ENCODE measurements at places on chromosomes 12 and 14.

DNA sequence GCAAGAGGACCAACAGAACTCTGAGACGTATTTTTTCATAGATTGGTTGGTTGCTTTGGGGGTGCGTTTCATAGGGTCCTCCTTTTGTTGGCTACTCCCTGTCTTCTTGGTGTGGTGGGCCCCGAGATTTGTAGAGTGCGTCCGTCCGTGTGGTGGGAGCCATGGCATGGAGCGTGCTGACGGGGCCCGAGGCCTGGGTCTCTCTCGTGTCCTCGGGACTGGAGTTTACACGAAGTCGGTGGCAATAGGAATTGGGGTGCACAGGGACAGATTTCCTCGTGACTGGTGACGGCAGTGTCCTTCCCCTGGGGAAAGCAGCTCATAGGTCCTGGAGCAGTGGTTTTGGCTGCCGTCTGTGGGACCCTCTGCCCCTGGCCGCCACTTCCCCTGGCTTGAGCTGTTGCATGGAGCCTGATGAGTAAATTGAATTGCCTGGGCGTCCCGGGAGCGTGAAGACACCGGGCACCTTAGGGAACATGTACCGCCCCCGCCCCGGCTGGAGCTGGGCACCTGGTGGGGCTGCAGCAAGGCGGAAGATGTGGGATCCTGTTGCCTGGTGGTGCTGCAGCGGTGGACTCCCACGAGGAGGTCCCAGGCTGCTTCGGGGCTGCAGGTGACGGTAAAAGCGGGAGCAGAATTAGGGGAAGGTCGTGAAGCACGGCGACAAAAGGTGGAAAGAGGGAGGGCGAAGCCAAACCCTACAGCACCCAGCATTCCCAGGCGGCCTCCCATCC is 153.7 kb upstream of the ALG10B start:
- DNase-seq: no peak

- no peak for DNase-seq
Measured at GRCh38 chr12:118822512-118822911, 158.8 kb upstream of the SRRM4 start.

DNA sequence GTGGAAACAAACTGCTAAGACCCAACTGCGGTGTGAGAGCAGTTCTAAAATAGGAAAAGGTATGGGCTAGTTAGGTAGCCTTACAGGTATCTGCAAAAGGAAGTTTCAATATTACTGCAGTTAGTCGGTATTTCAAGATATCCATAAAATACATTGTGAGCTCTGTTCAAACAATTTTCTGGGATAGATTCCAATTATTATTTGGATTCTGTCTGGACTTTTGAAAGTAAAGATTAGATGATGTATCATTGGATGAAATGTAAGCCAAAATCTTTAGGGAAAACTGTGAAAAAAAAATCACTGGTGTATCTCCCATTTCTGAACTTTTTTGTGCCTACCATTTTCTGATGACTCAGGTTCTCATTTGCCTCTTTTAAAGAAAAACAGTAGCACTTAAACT is 621.6 kb downstream of the CCER1 start:
- no peak for DNase-seq

DNA sequence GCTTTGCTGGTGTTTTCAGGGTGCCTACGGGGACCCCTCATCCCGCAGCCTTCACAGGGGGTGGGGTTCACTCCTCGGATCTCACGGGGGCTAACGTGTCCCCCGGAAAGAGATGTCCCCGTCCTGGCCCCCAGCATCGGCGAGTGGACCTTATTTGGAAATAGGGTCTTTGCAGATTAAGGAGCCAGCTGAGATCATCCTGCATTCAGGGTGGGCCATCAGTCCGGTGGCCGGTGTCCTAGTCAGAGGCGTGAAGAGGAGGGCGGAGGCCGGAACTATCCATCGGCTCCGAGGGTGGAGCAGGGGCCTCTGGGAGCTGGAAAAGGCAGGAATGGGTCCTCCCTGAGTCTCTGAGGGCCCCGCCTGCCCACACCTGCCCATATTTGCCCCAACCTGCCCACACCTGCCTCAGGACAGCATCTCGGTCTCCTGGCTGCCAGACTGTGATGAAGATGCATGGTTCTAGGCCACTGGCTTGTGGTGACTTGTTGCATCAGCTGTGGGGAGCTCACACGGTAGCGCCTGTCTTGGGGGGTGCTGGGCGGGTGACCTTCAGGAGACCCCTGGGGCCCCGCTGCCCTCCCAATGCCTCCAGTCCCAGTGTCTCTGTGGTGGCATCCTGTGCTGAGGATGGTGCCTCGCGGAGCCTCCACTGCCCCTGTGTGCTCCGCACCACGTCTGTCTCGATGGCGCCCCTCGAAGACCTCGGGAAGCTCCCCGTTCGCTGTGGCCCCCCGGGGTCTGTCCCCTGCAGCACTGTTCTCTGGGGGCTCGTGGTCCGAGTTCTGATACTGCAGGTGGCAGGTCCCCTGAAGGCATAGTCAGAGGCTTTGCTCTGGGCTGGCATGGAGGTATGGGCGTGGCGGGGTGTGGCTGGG is 14.7 kb downstream of the NOC4L start:
- no peak for DNase-seq

GRCh38 chr12:1287446-1287975 is 296.5 kb downstream of the ERC1 start:
- no peak for DNase-seq

- DNase-seq: no peak
Measured at GRCh38 chr14:63692310-63693020, 35.4 kb downstream of the SGPP1 start.

DNA sequence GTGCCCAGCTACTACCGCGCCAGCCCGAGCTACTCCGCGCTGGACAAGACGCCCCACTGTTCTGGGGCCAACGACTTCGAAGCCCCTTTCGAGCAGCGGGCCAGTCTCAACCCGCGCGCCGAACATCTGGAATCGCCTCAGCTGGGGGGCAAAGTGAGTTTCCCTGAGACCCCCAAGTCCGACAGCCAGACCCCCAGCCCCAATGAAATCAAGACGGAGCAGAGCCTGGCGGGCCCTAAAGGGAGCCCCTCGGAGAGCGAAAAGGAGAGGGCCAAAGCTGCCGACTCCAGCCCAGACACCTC is 697 bp downstream of the HOXC10 start:
- DNase-seq: no peak

GRCh38 chr12:49974677-49975317 is 2.0 kb downstream of the AQP6 start:
- no peak for DNase-seq

- no peak for DNase-seq
Measured at GRCh38 chr14:97164021-97164420, 366.8 kb downstream of the VRK1 start.

DNA sequence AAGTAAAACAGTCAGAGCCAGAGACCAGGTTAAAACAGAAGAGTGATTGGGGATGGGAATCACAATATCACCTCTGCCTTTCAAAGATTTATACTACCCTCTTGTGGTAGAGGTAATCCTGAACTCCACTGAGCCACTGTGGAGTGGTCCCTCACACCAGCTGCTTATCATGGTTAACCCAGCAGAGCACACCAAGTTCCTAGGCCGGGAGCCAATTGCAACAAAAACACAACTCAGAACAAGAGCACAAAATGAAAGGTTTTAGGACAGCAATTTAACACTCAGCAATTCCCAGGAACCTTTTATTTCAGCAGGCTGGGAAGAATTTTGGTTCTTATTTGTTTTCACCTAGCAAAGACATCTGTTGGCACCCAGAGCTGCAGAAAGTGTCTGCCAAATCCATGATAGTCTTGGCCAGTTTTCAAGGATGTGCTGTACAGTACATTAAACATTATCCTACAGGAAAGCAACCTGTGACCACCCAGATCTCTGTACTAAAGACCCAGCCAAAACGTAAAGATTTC is 220.5 kb upstream of the ATXN7L3B start:
- no peak for DNase-seq

GRCh38 chr12:93134175-93134890 is 205.2 kb upstream of the EEA1 start:
- DNase-seq: no peak

DNA sequence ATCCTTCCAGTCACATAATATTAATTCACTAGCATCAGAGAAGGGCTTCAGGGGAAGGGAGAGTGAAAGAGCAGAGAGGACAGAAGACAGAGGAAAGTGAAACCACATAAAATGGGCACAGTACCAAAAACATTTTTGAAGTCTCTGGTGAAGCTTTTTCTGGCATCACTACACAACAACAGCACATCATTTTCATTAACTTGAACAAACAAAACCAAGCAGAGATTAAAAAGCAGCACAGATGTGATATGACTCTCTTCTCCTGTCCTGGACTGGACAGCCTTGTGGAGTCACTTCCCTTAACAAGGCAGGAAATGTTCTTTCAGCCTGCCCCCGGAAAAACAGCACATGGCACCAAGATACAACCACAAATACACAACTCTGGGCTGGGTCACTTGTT is 112.0 kb downstream of the TSPAN8 start:
- no peak for DNase-seq

DNA sequence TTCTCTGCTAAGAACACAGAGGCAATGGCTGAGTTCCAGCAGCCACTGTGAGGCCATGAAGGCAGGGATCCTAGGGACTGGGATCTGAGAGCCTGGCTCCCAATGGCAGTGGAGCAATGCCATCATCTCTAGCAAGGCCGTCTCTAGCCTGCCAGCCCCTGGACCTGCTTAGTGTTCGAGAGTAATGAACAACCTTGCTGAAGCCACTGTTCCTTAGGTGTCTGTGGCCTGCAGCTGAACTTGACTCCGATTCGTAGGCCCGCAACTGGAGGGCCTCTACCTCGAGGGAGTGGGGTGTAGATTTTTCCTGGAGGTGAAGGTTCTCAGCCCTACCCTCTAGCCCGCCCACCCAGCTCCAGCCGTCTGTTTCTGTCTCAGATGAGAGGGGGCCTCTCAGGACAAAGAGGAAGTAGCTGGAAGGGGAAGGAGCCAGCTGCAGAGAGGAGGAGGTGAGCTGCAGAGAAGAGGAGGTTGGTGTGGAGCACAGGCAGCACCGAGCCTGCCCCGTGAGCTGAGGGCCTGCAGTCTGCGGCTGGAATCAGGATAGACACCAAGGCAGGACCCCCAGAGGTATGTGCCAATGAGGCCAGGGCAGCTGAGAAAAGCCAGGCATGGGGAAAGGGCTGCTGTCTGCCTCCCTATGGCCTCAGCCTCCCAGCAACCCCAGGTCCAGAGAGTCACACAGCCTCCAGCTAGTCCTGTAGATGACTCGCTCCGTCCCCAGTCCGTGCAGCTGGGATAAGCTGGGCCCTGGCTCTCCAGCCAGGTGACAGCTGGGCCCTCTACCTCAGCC is at the start of gene PLD4:
TSS of gene PLD4 (plus strand) at position 459 of the 793 bp plus-strand sequence. CDS start 2,262 bp downstream, outside the sequence.
- DNase-seq: no peak

- DNase-seq: no peak
Measured at GRCh38 chr12:131098178-131098981, 144.7 kb downstream of the ADGRD1 start.

DNA sequence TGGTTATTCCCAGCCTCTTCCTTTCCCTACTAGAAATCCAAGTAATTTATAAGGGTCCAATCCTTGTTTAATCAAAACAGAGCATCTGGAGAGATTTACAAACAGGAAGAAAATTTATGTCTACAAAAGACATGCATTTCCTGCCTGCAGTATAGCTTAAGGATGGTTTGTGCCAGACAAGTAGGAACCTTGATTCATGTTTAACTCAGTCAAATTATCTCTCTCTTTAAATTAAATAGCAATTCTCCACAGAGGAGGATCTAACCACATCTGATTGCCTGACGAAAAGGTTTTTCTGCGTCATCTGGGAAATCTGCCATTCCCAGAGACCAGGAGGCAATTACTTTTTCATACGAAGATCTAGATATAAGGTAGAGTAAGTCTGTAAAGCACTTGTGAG is 105.2 kb downstream of the ZFC3H1 start:
- no peak for DNase-seq

DNA sequence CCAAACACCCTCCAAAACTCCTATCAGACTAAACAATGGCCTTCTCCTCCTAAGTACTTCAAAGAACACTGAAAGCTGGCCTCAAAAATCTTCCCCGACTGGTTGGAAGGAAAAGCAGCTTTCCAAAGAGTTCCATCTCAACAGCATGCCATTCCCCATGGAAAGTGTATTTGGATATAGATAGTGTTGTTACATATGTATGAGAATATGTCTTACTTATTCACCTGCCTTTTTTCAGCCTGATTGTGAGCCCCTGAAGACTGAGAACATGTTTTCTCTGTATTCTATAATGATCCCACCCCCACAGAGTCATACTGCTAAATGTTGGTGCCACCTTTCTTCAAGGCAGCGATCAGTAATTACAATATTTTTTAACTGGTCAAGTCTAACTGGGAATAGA is 185.4 kb upstream of the G2E3 start:
- DNase-seq: no peak

DNA sequence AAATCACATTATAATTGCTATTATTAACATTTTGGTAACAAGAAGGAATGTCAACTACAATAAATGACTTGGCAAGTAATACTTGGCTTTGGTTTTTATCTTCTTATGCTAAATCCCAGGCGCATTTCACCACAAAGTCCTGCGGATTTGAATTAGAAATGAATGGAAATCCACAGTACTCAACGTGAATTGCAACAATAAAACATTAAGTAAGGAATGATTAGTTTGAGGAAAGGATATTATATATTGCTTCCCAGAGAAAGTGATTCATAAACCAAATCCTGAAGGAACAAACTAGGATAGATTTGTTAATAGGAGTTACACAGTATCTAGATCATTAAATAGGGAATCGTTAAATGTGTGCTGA is 1089.7 kb downstream of the TRHDE start:
- no peak for DNase-seq

GRCh38 chr12:47270782-47271664 is 191.3 kb upstream of the AMIGO2 start:
- no peak for DNase-seq

DNA sequence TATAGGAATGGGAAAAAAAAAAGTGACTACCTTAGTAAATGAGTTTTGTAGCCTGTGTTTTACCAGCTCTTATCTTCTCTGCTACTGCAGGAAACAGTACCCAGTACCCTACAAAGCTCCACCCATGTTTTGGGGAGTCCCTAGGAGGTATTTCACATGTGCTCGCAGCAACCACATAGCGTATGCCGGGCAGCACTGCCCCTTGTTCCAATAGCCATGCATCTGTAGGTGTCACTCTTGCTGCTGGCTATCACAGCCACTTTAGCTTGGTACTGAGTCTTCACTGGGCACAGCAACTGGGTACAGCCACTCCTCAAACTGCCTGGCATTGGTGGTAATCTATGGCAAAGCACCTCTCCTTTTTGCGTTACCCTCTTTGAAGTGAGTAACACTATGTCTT is 2.0 kb upstream of the MDM1 start:
- DNase-seq: no peak

DNA sequence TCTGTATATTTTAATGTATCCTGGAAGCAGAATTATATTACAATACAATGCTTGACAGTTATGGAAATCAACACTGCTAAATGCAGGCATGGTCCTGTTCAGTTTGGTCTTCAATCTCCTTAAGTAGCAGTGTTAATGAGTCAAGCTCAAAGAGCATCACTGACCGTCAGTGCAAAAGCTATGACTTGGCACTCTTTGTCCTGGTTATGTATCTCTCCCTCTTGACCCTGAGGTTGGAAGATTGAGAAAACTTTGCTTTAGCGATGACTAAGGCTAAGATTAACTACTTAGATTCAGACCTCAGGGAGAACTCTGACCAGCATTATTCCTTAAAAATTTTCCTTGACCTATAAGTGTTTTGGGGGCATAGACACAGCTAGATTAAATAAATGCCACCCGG is 10.9 kb downstream of the CLEC7A start:
- no peak for DNase-seq

Data from frontal cortex (tissue), 4 donors.